GM12878 (cell line): ENCODE measurements at places on chromosomes 7 and 10.

DNA sequence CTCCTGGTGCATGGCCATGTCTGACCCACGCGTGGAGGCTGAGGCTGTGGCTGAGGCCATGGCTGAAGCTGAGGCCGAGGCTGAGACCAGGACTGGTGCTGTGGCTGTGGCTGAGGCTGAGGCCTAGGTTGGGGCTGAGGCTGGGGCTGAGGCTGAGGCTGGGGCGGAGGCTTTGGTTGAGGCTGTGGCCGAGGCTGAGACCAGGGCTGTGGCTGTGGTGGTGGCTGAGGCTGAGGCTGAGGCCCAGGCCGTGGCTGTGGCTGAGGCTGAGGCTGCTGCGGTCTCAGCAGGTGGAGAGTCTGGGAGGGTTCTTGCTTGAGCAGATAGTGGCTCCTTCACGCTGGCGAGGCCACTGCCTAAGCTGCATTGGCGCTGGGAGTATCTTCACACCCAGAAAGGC is 76.4 kb downstream of the WDR37 start:
- DNase-seq: no peak

- DNase-seq: no peak
Observed at GRCh38 chr7:82291931-82292330, 151.6 kb downstream of the CACNA2D1 start.

GRCh38 chr10:85603151-85603940 is 763.2 kb downstream of the GRID1 start:
- no peak for DNase-seq

DNA sequence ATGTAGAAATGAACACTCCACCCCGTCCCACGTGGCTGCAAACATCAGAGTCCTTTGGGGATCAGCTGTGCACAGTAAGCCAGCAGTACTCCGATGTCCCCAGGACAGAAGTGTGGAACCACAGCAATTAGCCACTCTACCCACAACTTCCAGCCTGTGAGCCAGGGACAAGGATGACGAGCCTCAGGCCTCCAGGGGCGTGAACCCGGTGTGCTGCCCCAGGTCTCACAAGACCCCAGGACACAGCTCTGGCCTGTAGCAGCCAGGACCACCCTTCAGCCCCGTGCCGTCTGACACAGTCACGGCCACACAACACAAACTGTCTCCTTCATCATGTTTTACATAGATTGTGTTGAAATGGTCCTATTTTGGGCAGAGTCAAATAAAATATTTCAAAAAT is 113.0 kb upstream of the DIP2C start:
- DNase-seq: no peak

DNA sequence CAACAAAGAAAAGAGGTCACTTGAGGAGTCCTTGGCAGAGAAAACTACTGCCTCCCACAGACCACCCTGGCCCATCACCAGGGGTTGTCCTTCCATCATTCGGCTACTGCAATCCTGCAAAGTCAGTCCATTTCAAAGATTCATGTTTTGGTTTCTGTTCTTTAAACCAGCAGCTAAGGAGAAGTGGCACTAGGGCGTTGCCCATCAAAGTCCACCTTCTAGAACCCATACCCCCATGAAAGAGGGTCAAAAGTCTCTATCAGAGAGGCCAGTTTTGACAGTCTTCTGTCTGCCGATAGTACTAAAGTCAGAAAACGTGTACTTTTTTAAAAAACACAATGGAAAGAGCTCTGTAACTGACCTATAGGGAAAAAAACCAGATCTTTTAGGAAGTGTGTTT is 14.4 kb downstream of the CCDC6 start:
- no peak for DNase-seq
